ENCODE measurements at places on chromosomes 2 and 18. TPM values are rescaled to one million over a fixed set of nuclear protein-coding genes. Genes with fewer than 3 reads are reported as not detected.

GRCh38 chr2:148603562-148603920 is 41.0 kb upstream of the EPC2 start:
- H3K27me3 ChIP-seq: no peaks in the 10 kb centered on the region
- H3K27ac ChIP-seq: no peak overlapping the region
- no peaks in the 10 kb centered on the region for H3K4me1 ChIP-seq
- no peak overlapping the region for H3K4me3 ChIP-seq

DNA sequence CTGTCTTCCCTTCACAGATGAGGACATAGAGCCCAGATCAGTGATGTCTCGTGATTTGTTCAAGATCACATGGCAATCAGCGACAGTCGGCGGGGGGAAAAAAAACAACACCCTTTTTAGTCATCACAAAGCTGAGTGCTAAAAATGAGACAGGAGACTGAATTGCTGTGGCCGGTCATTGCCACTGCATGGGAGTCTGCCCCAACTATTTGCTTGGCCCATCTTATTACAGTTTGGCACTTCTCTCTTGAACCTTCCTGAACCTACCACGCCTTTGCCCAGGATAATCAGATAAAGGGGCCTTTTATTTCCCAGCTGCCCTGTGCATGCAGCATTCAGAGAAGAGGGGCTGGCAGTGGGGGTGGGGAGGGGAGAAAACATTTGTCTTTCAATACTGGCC is 42.7 kb downstream of the SETBP1 start:
- H3K27me3 ChIP-seq: no peaks in the 10 kb centered on the region
- no peak for DNase-seq
- no peak overlapping the region for H3K27ac ChIP-seq
- no peaks in the 10 kb centered on the region for H3K4me1 ChIP-seq
- H3K36me3 ChIP-seq: no peaks in the 10 kb centered on the region

GRCh38 chr18:79685281-79685680 is 5.7 kb downstream of the CTDP1 start:
- no peak for DNase-seq
- peaks cover 26% of the 10 kb centered on the region for H3K4me1 ChIP-seq
- H3K36me3 ChIP-seq: 0 out of 3 replicates have a peak, but pooled peaks cover 2% of the 10 kb centered on the region
- no peak overlapping the region for H3K27ac ChIP-seq
- H3K4me3 ChIP-seq: no peak overlapping the region
- no peaks in the 10 kb centered on the region for H3K27me3 ChIP-seq

DNA sequence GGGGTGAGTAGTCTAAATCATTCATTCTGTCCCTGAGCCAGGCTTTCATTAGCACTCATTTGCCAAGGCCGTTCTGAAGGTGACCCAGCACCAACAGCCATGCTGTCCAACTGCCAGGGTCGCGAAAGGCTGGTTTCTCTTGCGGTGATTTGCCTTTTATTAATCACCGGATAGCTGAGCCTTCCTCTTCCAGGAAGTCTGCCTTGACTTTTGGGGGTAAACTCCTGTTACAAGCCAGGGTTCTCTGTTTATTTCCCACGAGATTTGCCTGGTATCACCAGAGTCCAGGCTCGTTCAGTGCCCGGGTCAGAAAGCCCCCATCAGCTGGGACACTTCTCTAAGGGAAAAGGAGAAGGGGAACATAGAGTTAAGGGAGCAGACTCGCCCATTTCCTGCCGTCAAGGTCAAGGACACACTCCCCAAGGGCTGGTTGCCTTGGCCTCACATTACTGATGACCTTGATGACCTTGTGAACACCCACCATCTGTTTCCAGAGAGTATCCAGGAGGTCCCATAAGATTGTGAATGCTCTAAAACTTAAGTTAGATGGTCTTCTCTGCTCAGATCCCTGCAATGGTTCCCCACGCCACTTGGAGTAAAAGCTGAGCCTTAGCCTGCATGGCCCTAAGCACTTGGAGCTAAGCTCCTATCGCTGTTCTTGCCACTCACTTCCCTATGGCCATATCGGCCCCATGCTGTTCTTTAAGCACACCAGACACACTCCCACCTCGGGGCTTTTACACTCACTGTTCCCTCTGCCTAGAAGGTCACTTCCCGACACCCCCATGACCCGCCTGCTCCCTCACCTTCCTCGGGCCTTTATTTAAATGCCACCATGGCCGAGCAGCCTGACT is 118.0 kb upstream of the STPG4 start:
- no peak overlapping the region for H3K27ac ChIP-seq
- no peaks in the 10 kb centered on the region for H3K27me3 ChIP-seq
- peaks cover 60% of the 10 kb centered on the region for H3K4me1 ChIP-seq
- H3K36me3 ChIP-seq: no peaks in the 10 kb centered on the region
- peak overlapping the region; percentile 68 for H3K4me3 ChIP-seq
- no peak for DNase-seq

The SNTG2 gene
- not detected for total RNA-seq

DNA sequence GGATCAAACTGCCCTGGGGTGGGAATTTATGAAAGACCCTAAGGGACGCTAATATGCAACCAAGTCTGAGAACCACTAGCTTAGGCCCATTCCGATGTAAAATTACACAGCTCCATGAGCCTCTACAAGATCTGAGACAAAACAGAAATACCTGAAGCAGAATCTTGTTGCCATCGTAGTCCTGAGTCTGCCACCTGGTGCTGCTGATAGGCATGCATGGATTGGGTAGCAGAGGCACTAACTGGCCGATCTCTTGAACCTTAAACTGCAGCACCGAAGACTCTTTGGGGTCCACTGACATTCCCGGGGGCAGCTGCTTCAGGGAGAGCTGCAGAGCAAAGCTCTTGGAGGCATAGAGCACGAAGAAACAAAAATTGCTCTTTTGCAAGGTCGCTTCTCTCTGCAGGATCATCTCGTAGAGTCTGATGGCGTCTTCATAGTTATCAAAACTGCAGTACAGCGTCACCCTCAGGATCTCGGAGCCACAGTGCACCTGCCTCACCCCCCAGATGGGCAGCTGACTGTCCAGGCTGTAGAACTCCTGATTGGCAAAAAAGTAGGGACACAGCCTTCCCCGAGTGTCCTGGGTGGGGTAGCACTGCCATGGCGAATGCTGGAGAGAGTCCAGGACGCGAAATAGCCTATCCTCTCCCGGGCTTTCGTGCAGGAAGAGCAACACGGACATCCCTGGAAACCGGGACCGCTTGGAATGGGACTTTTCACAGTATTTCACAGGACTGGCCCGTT is 848 bp downstream of the FAM124B start:
- no peaks in the 10 kb centered on the region for H3K4me1 ChIP-seq
- H3K27me3 ChIP-seq: peaks cover 3% of the 10 kb centered on the region
- H3K4me3 ChIP-seq: no peak overlapping the region
- no peaks in the 10 kb centered on the region for H3K36me3 ChIP-seq
- DNase-seq: no peak

GRCh38 chr2:235765181-235765820 is 271.5 kb downstream of the AGAP1 start:
- no peak overlapping the region for H3K4me3 ChIP-seq
- no peaks in the 10 kb centered on the region for H3K27me3 ChIP-seq
- H3K4me1 ChIP-seq: peaks cover 18% of the 10 kb centered on the region
- H3K36me3 ChIP-seq: peaks cover 8% of the 10 kb centered on the region
- no peak overlapping the region for H3K27ac ChIP-seq

DNA sequence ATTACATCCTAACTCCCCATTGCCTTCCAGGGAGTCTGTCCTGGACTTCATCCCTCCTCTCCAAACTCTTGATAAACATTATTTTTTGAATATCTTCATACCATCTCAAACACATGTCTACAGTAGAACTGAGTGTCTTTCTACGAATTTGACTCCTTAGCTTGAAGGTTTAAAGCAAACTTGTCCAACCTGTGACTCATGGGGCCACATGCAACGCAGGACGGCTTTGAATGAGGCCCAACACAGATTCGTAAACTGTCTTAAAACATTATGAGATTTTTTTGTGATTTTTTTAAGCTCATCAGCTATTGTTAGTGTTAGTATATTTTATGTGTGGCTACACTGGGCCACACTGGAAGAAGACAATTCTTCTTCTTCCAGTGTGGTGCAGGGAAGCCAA is 98.1 kb downstream of the PARD3B start:
- H3K36me3 ChIP-seq: no peaks in the 10 kb centered on the region
- no peak for DNase-seq
- no peaks in the 10 kb centered on the region for H3K27me3 ChIP-seq
- no peak overlapping the region for H3K4me3 ChIP-seq

DNA sequence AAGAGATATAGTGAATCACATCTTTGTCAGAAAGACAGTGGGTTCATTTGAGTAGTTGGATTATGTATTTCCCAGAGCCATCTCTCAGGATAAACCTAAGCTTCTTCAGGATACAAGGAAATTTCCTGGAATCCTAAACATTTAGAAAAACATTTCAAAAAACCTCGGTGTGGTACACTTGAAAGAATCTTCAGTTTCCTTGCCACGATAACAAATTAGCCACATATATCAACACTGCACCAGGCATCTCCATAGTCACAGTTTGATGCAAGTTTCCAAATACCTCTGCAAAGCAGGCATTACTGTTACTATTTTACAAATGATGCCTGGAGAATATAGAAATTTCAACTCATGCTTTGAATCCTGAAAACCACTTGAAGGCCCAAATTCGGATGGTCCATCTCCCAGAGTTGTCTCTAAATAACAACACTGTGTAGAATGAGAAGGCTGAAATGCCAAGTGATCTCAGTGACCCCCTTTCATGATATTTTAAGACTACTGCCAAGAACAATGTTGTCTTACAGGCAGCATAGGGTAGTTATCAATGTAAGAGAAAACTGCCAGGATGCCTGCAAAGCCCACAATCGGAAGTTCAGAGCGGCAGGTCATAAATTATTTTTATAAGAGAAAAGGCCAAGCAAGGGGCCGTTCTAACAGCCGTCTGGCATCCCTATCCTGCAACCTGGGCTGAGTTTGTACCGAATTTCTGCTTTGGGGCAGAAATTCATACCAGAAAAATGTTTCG is 307.9 kb downstream of the TXNL1 start:
- H3K4me1 ChIP-seq: no peaks in the 10 kb centered on the region
- DNase-seq: no peak
- H3K36me3 ChIP-seq: no peaks in the 10 kb centered on the region
- H3K4me3 ChIP-seq: no peak overlapping the region

GRCh38 chr18:52781113-52781512 is 441.1 kb downstream of the DCC start:
- no peak overlapping the region for H3K27ac ChIP-seq
- no peak for DNase-seq
- no peak overlapping the region for H3K4me3 ChIP-seq

GRCh38 chr2:220937245-220937644 is 634.9 kb downstream of the EPHA4 start:
- H3K4me3 ChIP-seq: no peak overlapping the region
- H3K27ac ChIP-seq: peak overlapping the region; percentile 5
- H3K36me3 ChIP-seq: no peaks in the 10 kb centered on the region
- DNase-seq: no peak

DNA sequence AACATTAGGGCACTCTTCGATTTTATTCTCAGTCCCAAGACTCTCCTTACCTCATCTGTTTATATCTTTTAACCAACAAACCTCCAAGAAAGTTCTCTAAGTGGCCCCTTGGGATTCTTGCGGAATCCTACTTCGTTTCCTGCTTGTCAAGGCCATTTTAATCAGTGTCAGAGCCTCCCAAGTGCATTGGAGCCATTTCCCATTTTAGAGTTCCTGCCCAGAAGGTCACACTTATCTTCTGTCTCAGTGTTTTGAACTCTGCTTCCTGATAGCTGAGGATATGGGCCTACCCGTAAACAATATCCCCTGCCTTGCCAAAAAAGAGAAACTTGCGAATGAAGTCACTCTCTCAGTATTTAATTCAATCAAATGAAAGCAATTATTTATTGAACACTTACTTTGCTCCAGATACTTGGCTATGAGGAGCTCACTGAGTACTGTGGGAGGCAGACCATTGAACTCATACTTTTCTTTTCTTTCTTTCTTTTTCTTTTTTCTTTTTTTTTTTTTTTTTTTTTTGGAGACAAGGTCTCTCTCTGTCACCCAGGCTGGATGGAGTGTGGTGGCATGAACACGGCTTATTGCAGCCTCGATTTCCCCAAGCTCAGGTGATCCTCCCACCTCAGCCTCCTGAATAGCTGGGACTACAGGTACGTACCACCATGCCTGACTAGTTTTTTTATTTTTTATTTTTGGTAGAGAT is 5.7 kb upstream of the NOSTRIN start:
- H3K27me3 ChIP-seq: no peaks in the 10 kb centered on the region
- no peak for DNase-seq
- no peak overlapping the region for H3K4me3 ChIP-seq
- H3K36me3 ChIP-seq: no peaks in the 10 kb centered on the region

The CCDC148 gene
- total RNA-seq: 0.73 TPM

The C1QL2 gene
- not detected for total RNA-seq

- H3K36me3 ChIP-seq: peaks cover 4% of the 10 kb centered on the region
- H3K4me1 ChIP-seq: peaks cover 33% of the 10 kb centered on the region
- DNase-seq: no peak
- no peak overlapping the region for H3K27ac ChIP-seq
- no peaks in the 10 kb centered on the region for H3K27me3 ChIP-seq
Observed at GRCh38 chr2:98452396-98453027, 7.9 kb downstream of the INPP4A start.

GRCh38 chr18:31402026-31402373 is 25.4 kb downstream of the DSG4 start:
- H3K4me3 ChIP-seq: no peak overlapping the region
- no peaks in the 10 kb centered on the region for H3K36me3 ChIP-seq
- peak; percentile 75 for DNase-seq

The CXCR2 gene
- total RNA-seq: not detected

DNA sequence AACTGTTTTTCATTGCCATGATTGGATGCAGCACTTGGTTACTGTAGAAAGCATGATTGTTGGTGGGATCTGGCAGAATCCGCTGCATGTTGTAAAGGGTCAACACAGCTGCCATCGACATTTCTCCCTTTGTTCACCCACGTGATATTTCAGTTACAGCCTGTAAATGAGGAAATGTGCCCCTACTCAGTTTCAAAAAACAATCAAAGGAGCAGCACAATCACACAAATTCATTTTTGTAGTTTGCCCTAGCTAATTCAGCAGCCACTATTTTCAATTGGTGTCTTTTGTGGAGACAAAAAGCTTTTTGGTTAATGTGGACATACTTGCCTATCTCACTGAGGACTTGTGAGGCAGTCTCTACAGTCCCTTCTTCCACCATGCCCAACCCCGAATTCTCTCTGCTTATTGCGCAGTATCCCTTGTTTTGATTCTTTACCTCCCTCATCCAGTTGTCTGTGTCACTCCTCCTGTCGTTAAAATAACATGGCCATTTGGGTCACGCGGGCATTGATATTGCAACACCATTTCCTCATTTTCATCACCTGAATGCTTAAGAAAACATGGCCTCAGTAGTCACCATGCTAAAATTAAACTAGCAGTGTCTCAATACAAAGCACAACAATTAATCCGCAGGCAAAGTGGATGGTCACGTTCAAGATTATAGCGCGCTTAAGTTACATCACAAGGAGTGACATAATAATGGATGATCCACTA is 6.4 kb upstream of the PROC start:
- H3K27me3 ChIP-seq: no peaks in the 10 kb centered on the region
- no peak overlapping the region for H3K4me3 ChIP-seq
- peak overlapping the region; percentile 64 for H3K27ac ChIP-seq
- peaks cover 89% of the 10 kb centered on the region for H3K4me1 ChIP-seq
- DNase-seq: no peak

Measured in HepG2 (cell line).